ENCODE measurements at places on chromosomes 4 and X. TPM values are rescaled to one million over a fixed set of nuclear protein-coding genes. Genes with fewer than 3 reads are reported as not detected.

Gene SFRP2
- 11.9 TPM for total RNA-seq

Gene SPANXN1
- total RNA-seq, result not detected

Gene CLRN2
- total RNA-seq, result not detected

Gene RS1
- total RNA-seq, result not detected

Gene PDE5A
- total RNA-seq, result 42.0 TPM

Gene CXCL13
- total RNA-seq, result not detected

Gene F11
- not detected for total RNA-seq
